Fibroblast of skin of scalp (primary cell): ENCODE measurements at places on chromosomes 16 and 17.

DNA sequence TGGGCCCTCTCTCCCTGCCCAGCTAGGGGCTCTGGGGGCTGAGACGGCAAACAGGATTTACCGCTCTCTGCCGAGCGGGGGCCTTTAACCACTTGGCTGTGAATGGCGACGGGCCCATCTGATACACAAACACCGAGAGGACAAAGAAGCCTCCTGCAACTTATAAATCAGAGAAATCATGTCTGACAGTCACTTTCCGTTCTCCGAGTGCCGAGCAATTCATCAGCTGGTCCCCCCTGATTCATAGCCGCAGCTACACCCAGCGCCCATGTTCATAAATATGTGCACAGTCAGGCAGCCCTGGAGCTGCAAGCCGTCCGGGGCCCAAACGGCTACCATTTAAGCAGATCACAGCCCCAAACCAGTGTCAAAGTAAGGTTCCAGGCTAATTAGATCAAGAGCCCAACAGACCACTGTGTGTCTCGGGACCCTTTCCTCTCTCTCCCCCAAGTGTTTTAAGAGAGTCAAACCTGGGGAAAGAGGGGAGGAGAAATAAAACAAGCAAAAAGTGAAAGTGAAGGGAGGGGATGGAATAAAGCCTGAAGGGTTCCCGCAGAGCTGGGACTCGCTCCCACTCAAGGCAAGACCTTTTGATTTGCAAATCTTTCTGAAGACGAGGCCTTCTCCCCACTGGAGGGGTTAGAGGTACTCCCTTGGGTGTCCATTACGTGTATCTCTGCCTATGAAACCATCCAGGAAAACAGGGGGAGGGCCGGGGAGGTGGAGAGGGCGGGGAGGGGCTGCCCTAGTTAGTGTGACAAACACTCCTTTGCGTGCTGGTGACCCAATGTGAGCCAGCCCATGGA, 154.7 kb downstream of the C16orf78 start:
- peak; percentile 29 for DNase-seq

DNA sequence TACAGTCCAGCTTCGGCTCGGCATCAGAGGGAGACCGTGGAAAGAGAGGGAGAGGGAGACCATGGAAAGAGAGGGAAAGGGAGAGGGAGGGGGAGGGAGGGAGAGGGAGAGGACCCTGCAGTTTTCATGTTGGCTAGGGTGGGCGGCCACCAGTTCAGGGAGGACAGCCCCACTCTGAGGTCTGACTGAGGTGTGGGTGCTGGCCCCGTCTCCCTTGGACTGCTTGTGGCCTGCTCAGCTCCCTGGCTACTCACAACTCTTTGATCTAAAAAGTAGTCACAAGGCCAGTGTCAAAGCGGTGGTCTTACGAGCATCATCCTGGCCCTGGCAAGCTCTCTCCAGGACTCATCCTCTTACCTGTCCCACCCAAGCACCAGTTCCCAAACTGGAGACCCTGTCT, 9.4 kb downstream of the COX4I1 start:
- DNase-seq, result no peak

GRCh38 chr17:79715943-79716797, 14.6 kb upstream of the ENPP7 start:
- no peak for DNase-seq

- DNase-seq, result no peak
These were observed 77.7 kb downstream of the MRM3 start for GRCh38 chr17:859824-860195.

DNA sequence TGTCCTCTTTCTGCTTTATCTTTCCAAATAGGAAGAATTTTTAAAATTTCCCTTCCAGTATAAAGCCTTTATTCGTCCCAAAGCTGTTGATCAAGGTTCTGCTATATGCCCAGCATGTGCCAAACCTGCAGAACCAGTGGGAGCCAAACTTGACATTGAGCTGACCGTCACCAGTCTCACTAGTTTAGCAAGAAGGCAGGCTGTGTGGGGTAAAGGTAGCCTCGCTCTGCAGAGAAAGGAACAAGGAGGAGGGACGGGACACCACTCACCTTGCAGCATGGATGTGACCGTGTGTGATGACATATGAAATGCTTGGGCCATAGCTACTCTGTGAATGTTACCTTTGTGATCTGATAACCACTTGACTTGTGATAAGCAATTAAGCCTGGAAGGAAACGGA, 392.2 kb downstream of the CPPED1 start:
- no peak for DNase-seq

DNA sequence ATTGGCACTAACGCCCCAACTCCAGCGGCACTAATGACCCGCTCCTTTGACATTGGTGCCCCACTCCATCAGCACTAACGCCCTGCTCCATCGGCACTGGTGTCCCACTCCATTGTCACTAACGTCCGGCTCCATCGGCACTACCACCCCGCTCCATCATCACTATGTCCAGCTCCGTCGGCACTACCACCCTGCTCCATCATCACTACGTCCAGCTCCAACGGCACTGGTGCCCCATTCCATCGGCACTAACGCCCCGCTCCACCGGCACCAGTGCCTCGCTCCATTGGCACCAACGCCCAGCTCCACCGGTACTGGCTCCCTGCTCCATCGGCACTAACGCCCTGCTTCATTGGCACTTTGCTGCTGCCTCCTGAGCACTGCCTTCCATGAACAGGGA, 7.5 kb downstream of the ZNF213 start:
- no peak for DNase-seq

- peak; percentile 40 for DNase-seq
These were observed 19.8 kb upstream of the MARCHF10 start for GRCh38 chr17:62827746-62828485.

- peak; percentile 14 for DNase-seq
These were observed 623 bp downstream of the MBTPS1 start for GRCh38 chr16:84115919-84116719.

DNA sequence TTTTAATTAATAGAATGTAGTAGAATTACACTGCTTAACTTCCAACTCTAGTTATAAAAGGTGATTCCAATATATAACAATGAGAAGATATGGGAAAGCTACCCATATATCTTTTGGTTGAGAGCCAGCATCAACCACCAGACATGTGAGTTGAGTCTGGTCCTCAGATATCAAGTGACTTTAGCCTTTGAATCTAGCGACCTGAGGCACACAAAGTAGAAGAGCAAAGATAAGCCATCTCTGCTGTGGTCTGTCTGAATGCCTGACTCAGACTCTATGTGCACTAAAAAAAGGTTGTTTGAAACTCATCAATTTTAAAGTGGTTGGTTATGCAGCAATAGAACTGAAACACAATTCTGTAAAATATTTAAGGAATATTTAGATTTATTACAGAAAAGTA, 492.5 kb upstream of the SOX9 start:
- DNase-seq, result no peak

- no peak for DNase-seq
These were observed 9.8 kb downstream of the FSCN2 start for GRCh38 chr17:81537856-81538555.

DNA sequence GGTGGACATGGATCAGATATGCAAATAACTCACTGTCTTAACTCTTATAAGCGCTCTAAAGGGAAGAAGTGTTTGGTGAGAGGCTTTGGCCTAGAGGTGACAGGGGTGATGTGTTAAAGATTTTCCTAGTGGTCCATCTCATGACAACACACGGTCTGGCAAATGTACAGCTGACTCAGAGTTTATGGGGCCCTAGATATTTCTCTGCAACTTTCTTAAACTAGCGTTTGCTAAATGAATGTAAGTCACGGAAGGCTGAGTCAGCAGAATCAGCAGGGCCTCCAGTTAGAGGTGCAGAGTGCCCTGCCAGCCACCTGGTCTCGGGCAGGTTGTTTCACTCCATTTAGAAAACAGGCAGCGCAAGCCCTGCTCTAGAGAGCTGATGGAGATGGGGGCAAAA, 40.1 kb downstream of the CLEC16A start:
- DNase-seq, result peak; percentile 45

- DNase-seq, result peak; percentile 74
These were observed 23.4 kb downstream of the WWOX start for GRCh38 chr16:78122774-78123315.

GRCh38 chr17:12133183-12133582, 112.5 kb downstream of the MAP2K4 start:
- DNase-seq, result peak; percentile 69

DNA sequence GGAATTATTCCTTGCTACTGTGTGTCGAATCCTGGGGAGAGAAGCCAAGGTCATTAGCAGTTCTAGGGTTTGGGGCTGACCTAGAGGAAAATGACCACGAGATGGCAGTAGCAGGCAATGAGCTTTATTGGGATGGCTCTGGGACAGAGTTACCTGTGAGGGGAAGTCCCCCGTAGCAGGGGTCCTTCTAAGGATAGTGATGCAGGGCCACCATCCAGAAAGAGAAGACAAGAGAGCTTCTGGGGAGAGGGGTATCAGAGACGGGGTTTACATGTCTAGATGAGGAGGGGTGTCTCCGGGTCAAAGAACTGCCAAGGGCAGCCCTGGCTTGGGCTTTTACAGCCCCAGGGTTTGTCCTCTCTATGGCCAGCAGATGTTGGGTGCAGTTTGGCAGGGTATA, 6.4 kb upstream of the GGT6 start:
- peak; percentile 49 for DNase-seq

GRCh38 chr17:1422885-1423284, 22.9 kb upstream of the YWHAE start:
- DNase-seq, result peak; percentile 93

- no peak for DNase-seq
These were observed 669 bp upstream of the DCTPP1 start for GRCh38 chr16:30430428-30430970.

DNA sequence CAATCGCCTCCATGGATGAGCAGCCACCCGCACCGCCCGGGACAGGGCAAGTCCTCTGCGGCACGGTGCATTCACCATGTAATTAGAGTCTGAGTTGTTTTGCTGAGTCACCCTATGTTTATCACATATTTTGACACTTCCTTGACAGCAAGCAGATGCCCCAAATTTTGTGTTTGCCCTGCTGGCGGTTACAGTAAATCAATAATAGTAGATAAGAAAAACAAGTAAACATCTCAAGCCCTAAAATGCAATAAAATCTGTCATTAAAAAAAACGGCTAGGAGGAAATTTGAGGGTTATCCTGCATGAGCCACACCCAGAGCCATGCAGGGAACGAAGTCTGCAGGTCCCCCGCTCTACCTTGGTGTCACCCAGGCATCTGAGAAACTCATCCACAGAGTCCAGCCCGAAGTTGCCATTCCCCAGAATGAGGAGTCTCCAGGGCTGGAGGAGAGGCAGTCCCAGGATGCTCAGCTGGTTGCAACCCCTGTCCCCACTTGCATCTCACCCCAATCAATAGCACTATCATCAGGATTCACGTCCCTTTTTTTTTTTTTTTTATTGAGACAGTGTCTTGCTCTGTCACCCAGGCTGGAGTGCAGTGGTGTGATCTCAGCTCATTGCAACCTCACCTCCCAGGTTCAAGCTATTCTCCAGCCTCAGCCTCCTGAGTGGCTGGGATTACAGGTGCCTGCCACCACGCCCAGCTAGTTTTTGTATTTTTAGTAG, 16.5 kb upstream of the ST6GALNAC1 start:
- DNase-seq, result no peak

DNA sequence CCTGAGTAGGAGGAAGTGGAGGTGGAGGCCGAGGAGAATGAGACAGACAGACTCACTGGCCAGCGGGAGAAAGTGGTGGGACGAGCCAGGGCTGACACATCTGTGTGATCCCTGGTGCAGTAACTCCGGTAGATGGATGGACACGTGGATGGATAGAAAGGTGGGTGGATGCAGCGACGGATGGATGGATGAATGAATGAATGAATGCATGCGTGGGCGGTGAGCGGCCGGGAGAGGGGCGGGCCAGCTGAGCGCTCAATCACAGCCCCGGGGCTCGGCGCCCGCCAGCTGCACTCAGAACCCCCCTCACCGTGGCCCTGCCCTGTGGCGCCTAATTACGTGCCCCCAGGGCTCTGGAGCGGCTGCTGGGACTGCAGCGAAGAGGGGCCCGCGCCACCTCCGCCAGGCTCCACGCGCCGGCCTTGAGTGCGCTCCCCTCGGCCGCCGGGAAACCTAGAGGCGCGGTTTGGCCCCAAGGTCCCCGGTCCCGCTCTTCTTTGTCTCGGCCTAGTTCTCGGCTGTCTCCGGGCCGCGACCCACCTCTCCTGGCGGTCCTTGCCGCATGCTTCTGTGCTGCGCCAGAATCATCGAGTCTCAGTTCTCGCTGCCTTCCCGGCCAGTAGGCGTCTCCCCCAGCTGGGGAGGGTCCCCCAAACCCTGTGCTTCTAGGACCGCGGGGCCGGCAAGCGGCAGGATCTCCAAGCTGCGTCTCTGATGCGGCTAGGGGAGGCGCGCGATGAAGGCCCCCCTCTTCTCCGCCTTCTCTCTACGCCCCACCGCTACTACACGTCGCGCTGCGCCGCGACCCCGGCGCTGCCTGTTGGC, 41.0 kb downstream of the RAI1 start:
- peak; percentile 21 for DNase-seq

GRCh38 chr16:27220991-27221390, 17.7 kb downstream of the KDM8 start:
- no peak for DNase-seq

DNA sequence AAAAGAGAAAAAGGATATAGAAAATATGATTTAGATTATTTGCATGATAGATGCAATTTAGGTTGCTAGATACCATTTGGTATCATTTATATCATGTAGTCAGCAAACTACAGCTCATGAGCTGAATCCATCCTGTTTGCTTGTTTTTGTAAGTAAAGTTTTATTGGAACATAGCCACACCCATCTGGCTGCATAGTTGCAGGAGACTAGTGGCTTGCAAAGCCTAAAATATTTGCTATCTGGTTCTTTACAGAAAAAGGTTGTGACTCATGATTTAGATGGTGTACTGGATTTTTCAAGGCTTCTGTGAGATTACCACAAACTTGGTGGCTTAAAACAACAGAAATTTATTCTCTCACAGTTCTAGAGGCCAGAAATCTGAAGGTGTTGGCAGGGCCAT, 49.9 kb downstream of the MAP2K4 start:
- peak; percentile 82 for DNase-seq

GRCh38 chr17:54919425-54919824, 18.8 kb downstream of the TOM1L1 start:
- DNase-seq, result no peak

- peak; percentile 21 for DNase-seq
These were observed 394 bp upstream of the CPD start for GRCh38 chr17:30378241-30378824.

GRCh38 chr16:17409894-17410293, 60.9 kb downstream of the XYLT1 start:
- no peak for DNase-seq
